ENCODE measurements at places on chromosomes 2 and 18.

DNA sequence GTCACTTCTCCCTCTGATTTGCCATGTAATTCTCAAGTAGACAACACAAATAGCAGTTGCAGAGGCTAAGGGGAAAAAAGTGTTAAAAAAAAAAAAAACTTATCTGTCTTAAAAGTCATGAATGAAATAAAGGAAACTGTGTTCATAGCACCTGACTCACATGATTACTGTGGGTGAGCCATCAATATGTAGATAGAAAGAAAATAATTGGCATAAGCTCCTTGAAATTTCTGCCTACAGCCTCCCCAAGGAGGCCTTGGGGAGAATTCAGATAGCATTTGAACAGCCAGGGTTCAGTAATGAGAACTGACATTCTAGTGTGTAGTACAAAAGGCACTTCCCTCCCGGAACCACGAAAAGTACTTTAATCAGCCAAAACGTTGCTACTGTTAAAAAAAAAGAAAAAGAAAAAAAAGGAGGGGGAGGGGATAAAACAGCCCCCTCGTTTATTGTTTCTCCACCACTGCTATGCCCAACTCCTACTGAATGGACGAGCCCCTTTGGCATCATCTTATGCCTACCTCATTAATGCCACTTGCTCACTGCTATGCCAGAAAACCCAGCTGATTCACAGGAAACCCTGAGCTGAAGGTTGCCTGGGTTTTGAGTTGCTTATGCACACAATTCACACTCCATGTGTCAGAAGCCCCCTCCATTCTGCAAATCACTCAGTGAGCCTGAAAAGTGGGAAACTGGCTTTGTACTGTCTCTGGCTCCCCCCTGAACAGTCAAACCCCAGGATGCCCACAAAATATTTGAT lies 65.5 kb upstream of the KLF7 start:
- no peak for DNase-seq

DNA sequence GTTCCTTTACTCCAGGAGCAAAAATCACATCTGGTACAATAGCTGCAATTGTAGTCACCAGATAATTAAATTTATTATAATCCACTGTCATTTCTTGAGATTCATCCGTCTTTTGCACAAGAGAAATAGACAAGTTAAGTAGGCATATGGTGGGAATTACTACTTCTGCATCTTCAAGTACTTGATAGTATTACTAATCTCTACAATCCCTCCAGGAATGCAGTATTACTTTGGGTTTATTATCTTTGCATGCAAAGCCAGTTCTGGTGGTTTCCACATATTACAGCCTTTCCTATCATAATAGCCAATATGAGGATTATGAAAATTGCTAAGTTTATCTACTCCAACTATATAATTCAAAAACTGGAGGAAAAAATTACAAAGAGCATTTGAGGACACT lies 254.1 kb downstream of the IKZF2 start:
- DNase-seq: peak; percentile 49

DNA sequence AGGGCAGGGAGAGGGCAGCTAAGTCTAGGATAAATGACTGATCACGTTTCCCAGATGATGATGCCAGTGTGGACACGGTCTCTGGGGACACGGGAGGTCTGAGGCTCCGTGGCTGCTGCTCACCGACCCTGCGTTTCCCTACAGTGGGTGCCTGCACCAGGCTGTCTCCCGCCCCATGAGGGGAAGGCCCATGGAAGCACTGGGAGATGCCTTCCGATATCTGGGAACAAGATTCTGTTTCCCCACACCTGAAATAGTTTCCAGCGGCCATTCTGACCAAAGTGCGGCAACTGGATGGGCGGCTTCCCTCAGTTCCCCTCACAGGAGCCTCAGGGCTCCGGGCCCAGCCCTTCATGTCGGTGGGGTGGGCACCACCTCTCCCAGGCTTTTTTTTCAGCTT lies 83.1 kb downstream of the EDAR start:
- DNase-seq: no peak

- no peak for DNase-seq
Measured at GRCh38 chr2:100814043-100814442, 5.9 kb upstream of the NPAS2 start.

- no peak for DNase-seq
Measured at GRCh38 chr2:106978647-106979046, 92.7 kb upstream of the ST6GAL2 start.

DNA sequence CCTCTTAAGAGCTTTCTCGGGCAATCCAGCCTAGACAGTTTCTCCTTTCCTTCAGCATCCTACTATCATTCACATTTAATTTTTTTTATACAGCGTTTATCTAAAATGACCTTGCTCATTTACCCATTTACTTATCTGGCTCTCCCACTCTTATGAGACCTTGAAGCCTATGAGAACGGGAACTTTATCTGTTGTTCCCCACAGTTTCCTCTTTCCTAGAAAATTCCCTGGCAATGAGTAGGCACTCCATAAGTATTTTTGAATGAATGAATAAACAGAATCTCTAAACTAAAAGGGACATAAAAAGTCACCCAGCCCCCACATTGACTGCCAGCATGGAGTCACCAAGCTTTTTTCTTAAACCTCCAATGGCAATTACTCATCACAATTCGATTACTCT lies 353.2 kb downstream of the METTL4 start:
- no peak for DNase-seq

- no peak for DNase-seq
Measured at GRCh38 chr2:82993609-82994008, 1465.5 kb downstream of the SUCLG1 start.

All from AG08395 (cell line).